H4 (cell line): ENCODE measurements at places on chromosomes 12 and 14.

- no peak for DNase-seq
These were observed 1.5 kb downstream of the GSTZ1 start for GRCh38 chr14:77322250-77322902.

- DNase-seq = no peak
These were observed 43.7 kb downstream of the PPP1R13B start for GRCh38 chr14:103803661-103804060.

DNA sequence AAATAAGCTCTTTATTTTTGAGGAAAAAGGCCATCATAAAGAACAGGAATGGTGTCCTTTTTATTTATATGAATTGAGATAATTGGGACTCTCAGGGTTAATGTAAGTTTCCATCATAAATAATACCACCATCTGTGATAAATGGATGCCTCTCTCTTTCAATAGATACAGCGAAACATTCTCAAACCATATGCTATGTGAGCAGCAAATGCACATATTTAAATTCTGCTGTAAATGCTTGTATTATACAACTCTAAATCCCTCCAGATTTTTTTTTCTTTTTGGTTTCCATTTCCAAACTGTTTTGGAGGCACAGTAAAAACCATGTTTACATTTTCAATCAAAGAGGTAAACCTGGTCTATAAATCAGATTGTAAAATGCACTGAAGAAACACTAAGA is 132.3 kb downstream of the TMEM132C start:
- DNase-seq = no peak

DNA sequence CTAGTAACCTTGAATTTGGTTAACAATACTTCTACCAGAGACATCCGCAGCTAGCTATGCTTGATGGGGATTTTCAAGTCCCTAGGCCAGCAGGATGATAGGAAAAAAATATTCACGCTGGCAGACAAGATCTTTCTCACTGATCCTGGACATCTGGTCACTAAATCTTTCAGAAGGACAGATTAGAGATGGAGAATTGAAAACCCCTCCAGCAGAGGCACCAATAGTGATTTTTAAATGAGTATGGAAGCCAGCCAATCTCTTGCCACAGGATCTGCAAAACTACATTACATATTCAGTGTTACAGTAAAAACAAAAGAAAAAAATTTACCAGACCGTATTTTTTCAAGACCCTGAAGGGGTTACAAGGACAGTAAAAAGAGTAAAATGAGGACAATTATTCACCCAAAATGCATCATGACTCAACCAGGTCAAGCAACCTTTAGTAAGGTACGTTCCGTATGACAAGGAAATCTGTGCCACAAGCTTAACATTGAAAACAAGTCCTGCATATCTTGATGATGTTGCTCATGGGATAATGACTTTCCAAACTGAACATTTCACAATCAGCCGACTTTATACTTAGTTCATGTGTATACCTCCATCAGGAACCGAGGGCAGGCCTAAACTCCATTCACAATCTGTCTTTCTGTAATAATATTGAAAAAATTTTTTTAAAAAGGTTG is 239.5 kb downstream of the GXYLT1 start:
- DNase-seq = no peak

DNA sequence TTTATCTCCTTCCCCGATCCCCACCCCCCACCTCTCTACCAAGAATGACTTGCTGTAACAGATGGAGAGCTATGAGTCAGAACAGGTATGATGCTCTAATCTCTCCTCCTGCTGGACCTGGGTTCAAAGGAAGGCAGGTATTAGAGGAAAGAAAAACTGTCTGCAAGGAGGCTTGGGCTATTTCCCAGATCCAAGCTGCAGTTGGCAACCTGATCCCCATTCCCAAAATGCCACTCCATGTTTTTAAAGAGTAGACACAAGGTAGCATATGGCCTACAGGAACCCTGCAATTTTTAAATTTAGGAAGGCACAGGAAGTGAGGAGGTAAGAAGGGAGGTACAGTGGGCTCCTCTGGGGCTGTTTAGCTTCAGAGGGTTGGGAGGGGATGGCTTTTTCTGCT is 33.0 kb downstream of the SRRM4 start:
- no peak for DNase-seq

DNA sequence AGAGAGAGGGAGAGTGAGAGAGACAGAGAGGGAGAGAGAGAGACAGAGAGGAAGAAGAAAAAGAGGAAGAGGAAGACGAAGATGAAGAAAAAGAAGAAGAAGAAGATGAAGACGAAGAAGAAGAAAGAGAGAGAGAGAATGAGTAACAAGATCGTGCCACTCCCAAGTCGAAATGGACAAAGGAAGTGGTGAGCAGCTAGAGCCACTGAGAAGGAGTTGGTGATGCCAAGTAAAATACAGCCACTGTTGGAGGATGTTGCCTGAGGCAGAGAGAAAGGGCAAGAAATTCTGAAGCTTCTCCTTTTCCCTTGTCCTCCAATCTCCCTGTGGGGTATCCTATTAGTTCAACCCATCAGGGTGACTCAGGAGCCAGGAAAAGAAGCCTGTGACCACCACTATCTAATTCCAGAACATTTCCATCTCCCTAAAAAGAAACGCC is 12.5 kb upstream of the ANAPC5 start:
- peak; percentile 17 for DNase-seq

DNA sequence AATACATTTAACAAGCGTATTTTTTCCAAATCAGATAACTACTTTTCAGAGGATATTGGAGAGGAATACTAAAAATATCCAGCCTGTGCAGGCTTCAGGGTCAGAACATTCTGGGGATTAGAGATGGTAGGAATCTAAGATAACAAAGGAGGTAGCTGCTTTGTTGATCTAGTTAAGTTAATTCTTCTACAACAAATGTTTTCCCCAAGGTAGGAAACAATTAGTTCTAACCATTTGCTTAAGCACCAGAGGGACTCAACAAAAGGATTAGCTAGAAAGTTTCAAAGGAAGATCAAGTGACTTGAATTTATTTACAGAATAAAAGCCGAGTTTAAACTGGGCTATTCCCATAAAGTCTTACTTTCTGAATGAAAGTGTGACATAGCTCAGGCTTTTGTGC is 524.2 kb downstream of the TMTC2 start:
- no peak for DNase-seq

DNA sequence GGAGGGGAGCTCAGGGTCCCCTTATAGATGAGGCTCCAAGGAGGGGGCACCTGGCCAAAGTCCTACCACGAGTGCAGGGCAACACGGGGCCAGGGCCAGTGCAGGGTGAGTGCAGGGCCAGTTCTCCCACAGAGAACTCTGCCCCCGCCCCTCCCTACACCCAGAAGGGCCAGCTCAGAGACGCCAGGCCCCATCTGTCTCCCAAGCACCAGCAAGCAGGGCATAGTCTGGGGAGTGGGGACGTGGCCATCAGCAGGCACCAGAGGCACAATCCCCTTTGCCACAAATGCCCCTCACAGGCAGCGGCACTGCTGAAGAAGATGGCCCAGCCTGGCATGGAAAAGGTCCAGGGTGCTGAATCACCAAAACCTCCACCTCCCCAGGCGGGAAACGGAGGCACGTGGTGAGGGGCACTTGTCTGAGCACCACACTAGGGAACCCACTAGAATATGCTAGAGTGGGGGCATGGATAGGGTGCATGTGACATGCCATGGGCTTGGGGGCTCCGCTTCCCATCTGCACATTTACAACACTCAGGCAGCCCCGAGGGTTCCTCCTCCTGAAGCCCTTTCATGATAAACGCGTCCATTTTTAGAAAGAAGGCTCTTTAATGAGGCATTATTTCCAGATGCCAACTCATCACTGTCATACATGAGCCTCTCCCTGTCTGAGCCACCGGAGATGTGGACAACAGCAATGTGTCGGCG is 17.8 kb downstream of the CCDC85C start:
- DNase-seq = no peak
